Left cardiac atrium (tissue), 4 donors: ENCODE measurements at places on chromosomes 6 and 20. TPM values are rescaled to one million over a fixed set of nuclear protein-coding genes. Genes with fewer than 3 reads are reported as not detected.
A peak's percentile ranks its signal among the peaks of the same experiment; 100 is the strongest.

UFL1 gene
- total RNA-seq: 22.2 TPM

MAK gene
- total RNA-seq: 0.08 TPM

TSPO2 gene
- total RNA-seq: not detected

MUCL3 gene
- not detected for total RNA-seq

DNA sequence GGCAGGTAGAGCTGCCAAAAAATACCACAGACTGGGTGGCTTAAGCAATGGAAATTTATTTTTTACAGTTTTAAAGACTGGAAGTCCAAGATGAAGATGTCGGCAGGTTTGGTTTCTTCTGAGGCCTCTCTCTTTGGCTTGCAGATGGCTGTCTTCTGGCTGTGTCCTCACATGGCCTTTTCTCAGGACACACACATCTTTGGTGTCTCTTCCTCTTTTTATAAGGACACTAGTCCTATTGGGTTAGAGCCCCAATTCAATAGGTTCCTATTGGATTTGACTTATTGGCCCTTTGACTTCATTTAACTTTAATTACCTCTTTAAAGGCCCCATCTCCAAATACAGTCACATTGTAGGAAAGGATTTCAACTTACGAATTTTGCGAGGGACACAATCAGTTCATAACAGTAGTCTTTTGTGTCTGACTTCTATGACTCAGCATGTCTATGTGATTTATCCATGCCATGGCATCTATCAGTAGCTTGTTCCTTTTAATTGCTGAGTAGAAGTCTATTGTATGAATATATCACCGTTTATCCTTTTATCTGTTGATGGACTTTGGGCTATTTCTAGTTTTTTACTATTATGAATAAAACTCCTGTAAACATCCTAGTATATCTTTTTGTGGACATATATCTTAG, 11.0 kb upstream of the TCP11 start:
- no peak for DNase-seq

DNA sequence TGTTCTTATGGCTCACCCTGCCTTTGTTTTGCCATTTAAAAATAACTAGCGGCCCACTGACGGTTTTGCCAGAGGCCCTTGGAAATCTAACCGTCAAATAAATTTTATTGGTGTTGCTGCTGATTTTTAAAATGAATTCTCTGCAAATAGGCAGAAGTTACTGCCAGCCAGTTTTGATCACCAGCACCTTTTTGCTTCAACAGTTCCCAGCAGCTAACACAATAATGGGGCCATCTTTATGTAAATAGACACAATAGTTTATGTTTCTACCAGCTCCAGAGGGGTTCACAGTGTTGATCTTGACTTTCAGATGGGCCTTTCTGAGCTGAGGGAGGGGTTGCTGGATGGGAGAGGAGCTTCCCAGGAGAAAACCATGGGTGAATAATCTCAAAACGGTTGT, 11.2 kb downstream of the CD83 start:
- no peak for DNase-seq

GRCh38 chr6:30647242-30648116, 546 bp downstream of the C6orf136 start:
- peak; percentile 81 for DNase-seq

GRCh38 chr6:83827050-83827449, 26.1 kb upstream of the RIPPLY2 start:
- no peak for DNase-seq

DNA sequence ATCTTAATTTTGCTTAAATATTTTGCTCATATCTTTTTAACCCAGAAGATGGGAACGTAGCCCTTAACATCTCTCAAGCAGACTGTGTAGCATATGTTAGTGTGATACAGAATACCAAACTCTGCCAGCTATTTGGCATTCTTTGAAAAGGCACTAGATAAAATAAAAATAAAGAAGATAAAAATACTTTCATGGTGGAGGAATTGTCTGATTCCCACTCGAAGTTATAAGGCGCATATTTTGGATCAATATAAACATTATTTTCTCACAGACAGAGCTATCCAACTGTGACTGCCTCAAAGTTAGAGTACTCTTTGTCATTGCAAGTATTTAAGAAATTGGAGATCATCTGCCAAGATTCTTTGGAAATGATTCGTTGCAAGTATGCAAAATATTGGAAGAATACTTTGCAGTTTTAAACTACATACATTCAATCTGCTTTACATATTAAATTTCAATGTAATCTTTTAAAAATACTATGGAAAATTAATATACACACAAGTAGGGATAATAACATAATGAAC, 10.8 kb upstream of the EEF1E1 start:
- no peak for DNase-seq

GRCh38 chr20:22810626-22811569, 224.2 kb upstream of the SSTR4 start:
- no peak for DNase-seq

- DNase-seq: no peak
Measured at GRCh38 chr6:52423448-52423847, 3.3 kb downstream of the EFHC1 start.

DNA sequence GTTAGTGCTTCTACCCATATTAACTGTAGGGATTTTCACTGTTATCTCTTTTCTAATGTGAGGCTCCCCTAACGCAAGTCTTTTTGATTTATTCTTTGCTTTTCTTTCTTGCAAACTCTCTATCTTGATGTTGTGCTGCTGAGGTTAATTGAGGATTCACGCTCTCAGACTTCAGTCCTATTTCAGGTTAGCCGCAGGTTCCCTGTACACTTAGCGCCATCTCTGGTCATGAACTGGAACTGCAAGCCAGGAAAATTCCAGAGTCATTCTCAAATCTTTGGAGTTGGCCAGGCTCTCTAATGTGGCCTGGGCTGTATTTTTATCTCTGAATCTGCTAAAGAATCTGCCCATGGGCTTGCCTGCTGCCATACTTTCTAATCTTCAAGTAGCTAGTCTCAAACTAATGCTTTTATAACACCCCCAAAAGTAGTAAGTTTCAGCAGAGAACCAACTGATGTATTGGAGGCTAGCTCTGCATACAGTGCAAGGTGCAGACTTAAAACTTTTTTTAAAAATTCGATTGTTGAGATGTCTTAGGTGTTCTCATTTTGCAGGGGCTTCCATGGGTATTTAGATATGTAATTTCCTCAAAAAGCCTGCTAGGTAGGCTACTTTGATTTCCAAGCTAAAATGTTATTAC, 91.1 kb upstream of the OPRM1 start:
- no peak for DNase-seq
